ENCODE measurements at places on chromosomes 4 and X. TPM values are rescaled to one million over a fixed set of nuclear protein-coding genes. Genes with fewer than 3 reads are reported as not detected.

DNA sequence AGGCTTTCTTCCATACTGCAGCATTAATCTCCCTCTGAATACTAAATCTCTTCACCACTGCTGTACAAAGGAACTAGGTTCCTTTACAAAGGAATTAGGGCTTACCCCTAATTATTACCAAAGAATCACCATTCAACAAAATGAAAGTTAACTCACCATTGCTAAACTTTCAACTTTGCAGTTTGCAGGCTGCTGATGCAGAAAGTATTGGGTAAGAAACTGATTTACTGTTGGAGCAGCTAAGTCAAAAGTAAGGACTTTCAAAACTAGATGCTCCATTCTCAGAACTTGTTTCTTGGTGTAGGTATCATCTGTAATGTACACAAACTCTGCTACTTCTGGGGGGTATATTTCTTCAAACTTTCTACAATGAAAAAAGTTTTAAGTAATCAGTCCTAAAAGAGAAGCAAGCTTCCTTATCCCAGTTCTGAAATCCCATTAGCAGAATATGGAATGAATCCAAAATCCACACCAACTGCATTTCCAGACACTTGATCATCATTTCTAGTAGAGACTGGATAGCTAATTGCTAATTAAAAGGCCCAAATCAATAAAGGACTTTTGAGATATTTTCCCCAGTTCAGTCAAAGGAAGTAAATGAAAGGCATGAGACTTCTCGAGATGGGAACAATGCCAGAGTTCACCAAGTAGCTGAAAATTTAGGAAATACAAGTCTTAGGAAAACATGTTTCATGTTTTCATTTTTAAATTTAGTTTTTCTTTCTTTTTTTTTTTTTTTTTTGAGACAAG lies 4.3 kb downstream of the CCNA2 start:
- DNase-seq = no peak

- DNase-seq = no peak
Measured at GRCh38 chrX:6225288-6225910, 3.3 kb downstream of the NLGN4X start.

DNA sequence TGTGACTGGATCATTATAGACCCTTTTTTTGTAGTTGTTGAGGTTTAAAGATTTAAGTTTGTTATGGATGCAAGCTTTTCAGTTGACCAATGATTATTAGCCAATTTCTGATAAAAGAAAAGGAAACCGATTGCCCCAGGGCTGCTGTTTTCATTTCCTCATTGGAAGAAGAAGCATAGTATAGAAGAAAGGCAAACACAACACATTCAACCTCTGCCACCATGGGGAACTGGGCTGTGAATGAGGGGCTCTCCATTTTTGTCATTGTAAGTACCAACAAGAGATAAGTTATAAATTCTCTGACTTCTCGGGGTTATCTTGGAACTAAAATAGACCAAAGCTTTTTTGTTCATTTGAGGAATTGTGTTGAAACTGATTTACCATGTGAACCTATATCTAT lies at the start of gene CYBB:
Gene CYBB (plus strand): TSS at position 203 of the 400 bp plus-strand sequence. CDS start 19 bp downstream, at position 222.
- no peak for DNase-seq

DNA sequence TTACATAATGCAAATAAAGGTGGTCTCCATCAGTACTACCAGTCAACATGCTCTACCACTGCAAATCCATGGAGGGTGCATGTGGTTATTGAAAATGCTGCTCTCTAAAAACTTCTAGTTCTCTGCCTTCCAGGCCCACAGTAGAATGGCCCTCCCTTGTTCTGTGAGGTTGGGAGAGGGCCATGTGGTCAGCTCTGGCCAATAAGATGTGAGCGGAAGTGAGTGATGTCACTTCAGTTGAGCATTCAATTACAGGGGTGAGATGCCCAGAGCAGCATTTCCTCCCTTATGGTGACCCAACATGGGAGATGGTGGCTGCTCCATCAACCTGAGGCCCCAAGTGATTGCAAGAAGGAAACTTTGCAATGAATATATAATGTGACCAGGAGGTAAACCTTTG lies 148.8 kb downstream of the CPEB2 start:
- no peak for DNase-seq

GRCh38 chrX:138026211-138026610 lies 460.3 kb downstream of the ZIC3 start:
- no peak for DNase-seq

DNA sequence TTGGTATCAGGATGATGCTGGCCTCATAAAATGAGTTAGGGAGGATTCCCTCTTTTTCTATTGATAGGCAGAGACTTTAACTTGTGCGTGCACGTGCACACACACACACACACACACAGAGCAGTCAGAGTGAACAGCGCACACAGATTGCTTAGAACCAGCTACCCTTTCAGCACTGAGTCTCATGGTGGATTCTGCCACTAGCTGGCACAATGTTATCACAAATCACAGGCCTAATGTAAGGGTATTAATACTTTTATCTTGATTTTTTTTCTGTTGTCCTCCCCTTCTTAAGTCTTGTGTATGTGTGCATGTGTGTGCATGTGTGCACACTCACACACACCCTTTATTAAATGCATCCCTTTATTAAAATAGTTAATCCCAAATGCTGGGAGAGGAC lies 53.2 kb downstream of the HADH start:
- DNase-seq = no peak

DNA sequence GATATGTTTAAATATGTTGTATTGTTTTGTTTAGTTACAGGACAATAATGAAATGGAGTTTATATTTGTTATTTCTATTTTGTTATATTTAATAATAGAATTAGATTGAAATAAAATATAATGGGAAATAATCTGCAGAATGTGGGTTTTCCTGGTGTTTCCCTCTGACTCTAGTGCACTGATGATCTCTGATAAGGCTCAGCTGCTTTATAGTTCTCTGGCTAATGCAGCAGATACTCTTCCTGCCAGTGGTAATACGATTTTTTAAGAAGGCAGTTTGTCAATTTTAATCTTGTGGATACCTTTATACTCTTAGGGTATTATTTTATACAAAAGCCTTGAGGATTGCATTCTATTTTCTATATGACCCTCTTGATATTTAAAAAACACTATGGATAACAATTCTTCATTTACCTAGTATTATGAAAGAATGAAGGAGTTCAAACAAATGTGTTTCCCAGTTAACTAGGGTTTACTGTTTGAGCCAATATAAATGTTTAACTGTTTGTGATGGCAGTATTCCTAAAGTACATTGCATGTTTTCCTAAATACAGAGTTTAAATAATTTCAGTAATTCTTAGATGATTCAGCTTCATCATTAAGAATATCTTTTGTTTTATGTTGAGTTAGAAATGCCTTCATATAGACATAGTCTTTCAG lies 26.9 kb downstream of the NUDT6 start:
- no peak for DNase-seq

GRCh38 chrX:38342853-38343778 lies 9.3 kb upstream of the OTC start:
- DNase-seq = no peak

The TBC1D8B gene
- 0.56 TPM for total RNA-seq

The PLS3 gene
- 0.61 TPM for total RNA-seq

The KCNIP4 gene
- total RNA-seq = not detected
